LNCaP clone FGC (cell line): ENCODE measurements at places on chromosomes 11 and 22.

- no peak for DNase-seq
These were observed 27.4 kb upstream of the SEPTIN5 start for GRCh38 chr22:19686946-19687345.

DNA sequence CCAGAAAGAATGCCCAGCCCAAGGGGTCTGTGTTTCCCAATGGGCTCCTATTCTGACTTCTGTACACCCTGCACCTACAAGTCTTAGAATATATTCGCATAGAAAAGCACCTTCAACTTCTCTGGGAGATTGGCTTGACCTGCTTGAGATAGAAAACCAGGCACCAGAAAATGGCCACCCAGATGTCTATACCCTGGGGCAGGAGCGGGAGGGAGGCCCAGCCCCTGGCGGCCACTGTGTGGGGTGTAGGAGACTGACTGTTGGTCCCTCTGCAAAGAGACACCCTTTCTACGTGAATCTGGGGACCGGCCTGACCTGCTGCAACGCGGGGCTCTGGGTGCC lies 8.5 kb downstream of the DENND6B start:
- no peak for DNase-seq

GRCh38 chr11:10514202-10514601 lies 26.8 kb downstream of the RNF141 start:
- DNase-seq = no peak

GRCh38 chr22:44838316-44839016 lies 86.1 kb downstream of the ARHGAP8 start:
- DNase-seq = no peak

GRCh38 chr11:43145653-43146052 lies 166.1 kb upstream of the API5 start:
- DNase-seq = no peak

- no peak for DNase-seq
These were observed 10.1 kb downstream of the C11orf91 start for GRCh38 chr11:33690290-33691065.

DNA sequence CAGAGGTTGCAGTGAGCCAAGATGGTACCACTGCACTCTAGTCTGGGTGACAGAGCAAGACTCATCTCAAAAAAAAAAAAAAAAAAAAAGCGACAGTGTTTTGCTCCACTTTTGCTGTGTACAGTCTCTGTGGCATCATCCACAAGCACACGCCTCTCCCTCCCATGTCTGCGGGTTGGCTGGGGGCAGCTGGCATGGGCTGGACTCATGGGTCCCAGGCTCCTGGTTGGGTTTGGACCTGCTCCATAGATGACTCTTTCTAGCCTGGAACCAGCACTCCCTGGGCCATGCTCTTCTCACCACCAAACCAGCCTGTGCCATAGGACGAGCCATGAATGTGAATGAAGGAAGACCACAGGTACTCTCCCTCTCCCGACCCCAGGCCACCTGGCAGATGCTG lies 7.9 kb upstream of the WNT11 start:
- no peak for DNase-seq

GRCh38 chr11:11421509-11421908 lies 68.5 kb upstream of the CSNK2A3 start:
- no peak for DNase-seq

DNA sequence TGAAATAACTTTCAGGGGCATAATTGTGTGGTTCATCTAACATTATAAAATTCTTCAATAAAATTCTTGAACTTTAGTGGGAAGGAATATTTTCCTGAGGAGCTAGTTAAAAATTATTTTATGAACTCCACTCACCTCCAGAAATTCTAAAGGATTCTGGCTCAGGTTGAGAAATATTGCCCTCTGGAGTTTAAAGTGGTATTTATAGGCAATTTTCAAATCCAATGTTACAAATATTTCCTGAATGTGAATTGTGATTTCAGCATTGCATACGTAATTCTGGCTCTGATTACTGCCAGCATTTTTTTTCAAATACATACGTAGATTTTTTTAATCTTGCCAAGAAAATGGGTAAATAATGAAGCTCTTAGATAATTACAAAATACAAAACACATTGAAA lies 598.2 kb upstream of the ANO3 start:
- peak; percentile 65 for DNase-seq

DNA sequence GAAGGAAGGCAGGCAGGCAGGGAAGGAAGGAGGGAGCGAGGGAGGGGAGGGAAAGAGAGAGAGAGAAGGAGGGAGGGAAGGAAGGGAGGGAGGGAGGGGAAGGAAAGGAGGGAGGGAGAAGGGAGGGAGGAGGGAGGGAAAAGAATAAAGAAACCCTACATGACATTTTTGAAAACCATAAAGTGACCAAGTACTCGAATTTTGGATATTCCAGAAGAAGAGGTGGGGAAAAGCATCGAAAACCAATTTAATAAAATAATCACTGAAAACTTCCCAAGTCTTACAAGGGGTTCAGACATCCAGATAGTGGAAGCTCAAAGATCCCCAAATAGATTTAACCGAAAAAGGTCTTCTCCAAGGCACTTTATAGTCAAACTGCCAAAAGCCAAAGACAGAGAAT lies 11.7 kb downstream of the GDPD4 start:
- no peak for DNase-seq

- no peak for DNase-seq
These were observed 17.3 kb downstream of the IL10RA start for GRCh38 chr11:118003456-118003855.

DNA sequence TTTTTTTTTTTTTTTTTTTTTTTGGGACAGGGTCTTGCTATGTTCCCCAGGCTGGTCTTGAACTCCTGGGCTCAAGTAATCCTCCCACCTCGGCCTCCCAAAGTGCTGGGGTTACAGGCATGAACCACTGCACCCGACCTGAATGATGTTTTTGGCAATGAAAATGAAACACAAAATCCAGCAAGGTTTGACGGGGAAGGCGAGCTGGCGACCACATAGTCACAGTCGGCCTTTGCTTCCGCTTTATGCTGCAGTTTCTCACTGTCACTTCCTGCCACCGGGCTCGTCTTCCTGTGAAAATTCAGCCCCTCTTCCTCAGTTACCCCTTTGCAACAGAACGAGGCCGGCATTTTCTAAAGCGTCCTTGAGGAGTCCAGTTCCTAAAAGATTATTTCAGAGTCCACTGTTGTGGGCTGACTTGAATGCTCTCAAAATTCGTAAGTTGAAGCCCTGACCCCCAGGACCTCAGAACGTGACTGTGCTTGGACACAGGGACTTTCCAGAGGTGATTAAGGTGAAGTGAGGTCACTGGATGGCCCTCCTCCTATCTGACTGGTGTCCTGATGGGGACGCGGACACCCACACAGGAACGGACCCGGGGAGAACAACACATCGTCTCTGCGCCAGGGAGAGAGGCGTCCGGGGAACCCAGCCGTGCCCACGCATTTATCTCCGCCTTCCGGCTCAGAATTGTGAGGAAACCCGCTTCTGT lies 2.9 kb upstream of the BID start:
- DNase-seq = no peak

GRCh38 chr22:37186997-37187522 lies 987 bp downstream of the C1QTNF6 start:
- DNase-seq = no peak
